Effector CD4-positive, alpha-beta T cell (primary cell): ENCODE measurements at places on chromosomes 11 and 22.

- no peak for DNase-seq
These were observed 69.1 kb downstream of the CTTN start for GRCh38 chr11:70467201-70468085.

GRCh38 chr11:82906236-82906635 is 4.7 kb downstream of the DDIAS start:
- no peak for DNase-seq

- peak; percentile 39 for DNase-seq
These were observed 11.0 kb upstream of the MS4A6A start for GRCh38 chr11:60193687-60194433.

GRCh38 chr11:100329352-100329751 is 357.7 kb upstream of the ARHGAP42 start:
- no peak for DNase-seq

DNA sequence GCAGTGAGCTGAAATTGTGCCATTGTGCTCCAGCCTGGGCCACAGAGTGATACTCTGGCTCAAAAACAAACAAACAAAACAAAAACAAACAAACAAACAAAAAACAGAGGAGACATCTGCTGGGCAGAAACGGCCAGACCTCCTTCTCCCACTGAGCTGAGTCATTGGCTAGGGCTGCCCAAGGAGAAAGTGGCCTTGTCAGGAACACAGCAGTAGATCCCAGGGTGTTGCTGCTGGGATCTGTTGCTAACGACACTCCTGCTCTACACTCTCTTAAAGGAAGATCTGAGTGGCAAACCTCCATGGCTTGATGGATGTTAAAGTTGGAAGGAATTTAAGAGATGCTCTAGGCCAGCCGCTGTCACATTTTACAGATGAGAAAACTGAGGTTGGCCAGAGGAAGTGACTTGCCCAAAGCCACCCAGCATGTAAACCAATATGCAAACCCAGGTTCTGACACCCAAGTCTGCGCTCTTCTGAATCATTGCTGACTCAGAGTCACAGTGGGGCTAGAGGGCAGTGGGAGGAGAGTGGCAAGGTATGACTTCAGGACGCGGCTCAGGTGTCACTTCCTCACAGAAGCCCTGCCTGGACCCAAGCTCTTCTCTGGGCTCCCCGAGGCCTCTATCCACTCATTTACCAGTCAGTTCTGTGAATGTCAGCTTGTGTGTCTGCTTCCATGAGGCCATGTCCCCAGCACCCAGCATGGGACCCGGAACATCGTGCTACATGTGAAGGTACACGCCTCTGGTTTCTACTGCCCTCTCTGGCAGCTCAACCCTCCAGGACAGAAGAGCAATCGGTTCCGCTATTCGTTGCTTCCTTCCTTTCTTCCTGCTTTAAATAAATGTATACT is 11.3 kb upstream of the GDPD5 start:
- no peak for DNase-seq

DNA sequence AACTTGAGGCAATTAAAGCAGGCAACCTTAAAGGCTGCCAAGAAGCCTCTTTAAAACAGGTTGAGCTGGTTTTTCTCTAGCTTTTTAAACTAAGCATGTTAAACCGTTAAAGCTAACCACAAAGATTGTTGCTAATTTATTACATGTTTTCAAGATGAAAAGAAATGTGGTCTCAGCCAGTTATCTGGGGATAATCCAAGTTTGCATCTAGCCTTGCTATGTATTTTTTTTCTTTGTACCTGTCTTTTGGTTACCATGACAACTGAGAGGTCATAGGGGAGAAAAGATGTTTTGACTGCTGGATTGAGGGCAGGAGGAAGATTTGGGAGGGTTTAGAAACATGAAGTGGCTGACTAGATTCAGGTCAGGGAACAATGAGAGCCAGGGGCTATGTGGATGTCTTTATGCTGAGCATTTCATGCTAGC is 19.2 kb upstream of the PGM2L1 start:
- no peak for DNase-seq

- DNase-seq = no peak
These were observed 8.4 kb upstream of the SLC15A3 start for GRCh38 chr11:60960405-60960804.

- DNase-seq = no peak
These were observed 80.9 kb upstream of the MYO18B start for GRCh38 chr22:25661073-25661472.

DNA sequence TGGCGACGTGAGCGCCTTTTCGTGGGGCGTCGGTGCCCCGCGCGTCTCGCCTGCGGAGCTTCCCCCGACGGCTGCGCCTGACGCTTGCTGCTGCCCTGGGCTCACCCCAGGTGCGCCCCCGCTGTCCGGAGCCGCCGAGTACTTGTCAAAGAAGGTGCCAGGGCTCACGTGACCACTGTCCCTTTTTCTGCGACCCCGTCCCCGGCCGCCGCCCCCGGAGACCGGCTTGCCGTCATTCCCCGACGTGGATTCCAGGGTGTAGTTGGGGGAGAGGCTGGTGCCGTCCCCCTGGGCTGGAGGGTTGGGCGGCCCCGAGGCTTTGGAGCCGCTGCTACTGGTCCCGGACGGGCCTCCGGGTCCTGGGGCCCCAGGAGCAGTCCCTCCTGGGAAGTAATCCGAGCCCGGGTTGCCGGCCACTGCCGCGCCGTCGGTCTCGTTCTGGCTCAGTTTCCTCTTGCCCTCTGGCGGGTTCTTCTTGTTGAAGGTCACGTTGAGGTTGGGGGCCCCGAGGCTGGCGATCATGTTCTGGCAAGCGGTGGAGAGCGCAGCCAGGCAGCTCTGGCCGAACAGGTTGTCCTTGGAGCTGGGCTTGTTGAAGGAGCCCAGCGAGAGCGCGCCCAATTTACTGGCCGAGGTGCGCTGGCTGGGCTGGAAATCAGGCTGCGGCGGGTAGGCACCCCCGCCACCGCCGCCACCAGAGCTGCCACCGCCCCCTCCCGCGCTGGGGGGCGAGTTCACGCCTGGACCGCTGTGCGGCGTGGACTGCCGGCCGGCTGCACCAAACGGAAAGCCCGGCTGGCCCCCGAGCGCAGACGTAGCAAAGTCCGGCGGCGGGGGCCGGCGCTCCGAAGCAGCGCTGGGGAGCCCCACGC is 3.8 kb downstream of the MN1 start:
- no peak for DNase-seq

GRCh38 chr11:625636-626268 is 997 bp upstream of the CDHR5 start:
- DNase-seq = no peak

GRCh38 chr11:18522388-18522787 is 4.4 kb downstream of the TSG101 start:
- no peak for DNase-seq

DNA sequence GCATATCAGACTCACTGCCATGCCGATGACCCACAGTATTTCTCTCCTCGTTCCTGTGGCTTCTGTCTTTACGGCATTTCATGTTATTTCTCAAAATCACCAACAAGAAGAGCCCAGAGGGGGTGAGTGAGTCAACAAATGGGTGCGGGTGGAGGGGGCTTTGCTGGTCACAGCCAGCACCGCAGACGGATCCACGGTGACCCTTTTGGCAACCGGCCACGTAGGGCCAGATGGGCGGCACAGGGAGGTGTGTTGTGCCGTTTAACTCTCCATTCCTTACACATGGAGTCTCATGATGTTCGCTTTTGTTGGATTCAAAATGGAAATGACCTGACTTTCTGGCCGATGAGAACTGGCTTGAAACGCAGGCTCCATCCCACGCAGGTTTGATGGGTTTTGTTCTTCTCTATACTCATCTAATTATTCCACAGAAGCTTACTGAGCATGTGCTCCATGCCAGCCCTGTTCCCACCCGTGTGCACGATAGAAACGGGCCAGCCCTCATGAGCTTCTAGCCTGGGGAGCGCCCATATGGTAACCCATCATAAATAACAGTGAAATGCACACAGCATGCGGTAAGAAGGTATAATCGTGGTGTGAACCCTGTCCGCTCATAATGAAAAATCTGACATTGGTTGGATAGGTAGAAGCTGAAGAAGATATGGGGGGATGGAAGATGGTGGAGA is 319.9 kb downstream of the BRD1 start:
- no peak for DNase-seq

GRCh38 chr11:102966011-102966410 is 10.5 kb upstream of the MMP13 start:
- no peak for DNase-seq

- peak; percentile 23 for DNase-seq
These were observed 516 bp downstream of the VPS26B start for GRCh38 chr11:134224710-134225664.

- DNase-seq = no peak
These were observed 60.6 kb downstream of the MICAL2 start for GRCh38 chr11:12170984-12171383.

DNA sequence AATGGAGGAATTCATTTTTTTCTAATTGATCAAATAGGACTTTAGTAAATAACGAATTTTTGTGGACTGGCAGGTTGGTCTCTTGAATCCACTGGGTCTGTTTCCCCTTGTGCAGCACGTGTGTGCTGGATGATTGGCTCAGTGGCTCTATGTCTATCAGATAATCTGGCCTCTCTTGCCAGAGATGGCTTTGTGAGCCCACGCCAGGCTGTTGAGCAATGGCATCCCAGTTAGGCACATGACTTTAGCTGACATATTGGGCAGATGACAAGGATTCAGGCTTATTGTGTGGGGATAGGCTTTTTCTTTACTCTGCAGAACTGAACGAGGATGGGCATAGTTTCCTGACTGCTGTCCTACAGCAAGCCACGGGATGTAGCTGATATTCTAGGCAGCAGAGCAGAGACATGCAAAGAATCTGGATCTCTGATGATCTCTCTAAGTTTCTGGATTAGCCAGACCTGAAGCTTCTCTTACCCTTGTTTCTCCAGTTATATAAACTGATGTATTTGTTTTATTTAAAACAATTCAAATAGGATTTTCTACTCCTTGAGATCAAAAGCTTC is 144.9 kb downstream of the ARHGAP42 start:
- DNase-seq = no peak

- DNase-seq = no peak
These were observed 494.5 kb upstream of the LARGE1 start for GRCh38 chr22:34414467-34415440.

DNA sequence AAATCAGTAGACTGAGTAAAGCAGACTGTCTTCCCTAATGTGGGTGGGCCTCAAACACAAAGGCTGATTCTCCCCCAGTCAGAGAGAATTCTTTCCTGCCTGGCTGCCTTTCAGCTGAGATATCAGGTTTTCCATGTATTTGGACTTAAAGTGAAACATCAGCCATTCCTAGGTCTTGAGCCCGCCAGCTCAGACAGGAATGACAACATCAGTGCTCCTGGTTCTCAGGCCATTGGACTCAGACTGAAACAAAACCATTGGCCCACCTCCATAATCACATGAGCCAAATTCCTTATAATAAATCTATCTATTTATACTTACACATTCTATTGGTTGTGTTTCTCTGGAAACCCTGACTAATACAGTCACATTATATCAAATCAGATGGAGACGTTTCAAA is 56.7 kb upstream of the CLPB start:
- DNase-seq = no peak

- no peak for DNase-seq
These were observed 15.0 kb downstream of the NEAT1 start for GRCh38 chr11:65437436-65438227.

- DNase-seq = no peak
These were observed 56.0 kb downstream of the COPB1 start for GRCh38 chr11:14443638-14444037.

DNA sequence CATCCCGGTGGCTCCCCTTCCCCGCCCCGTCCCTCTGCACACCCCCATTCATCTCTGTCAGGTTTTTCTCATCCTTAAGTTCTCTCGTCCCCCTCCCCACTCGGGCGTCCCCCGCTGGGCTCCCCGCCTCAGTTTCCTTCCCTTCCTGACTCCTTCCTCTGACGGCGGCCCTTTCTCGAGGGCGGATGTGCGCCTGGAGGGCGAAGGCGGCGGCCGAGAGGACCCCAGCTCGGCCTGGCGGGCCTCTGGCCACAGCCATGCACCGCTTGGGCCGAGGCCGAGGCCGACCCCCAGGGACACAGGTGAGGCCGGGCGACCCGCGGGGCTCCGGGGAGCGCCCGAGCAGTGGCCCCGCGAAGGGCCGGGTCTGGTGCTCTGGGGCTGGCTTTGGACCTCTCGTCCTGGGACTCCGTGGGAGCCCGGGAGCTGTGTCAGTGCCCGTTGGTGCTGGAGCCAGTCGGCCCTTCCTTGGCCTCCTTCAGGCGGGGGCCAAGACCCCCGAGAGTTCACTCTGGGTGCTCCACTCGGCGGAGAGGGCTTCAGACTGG is 2.9 kb downstream of the PHLDB1 start:
- DNase-seq = no peak

- no peak for DNase-seq
These were observed 1.9 kb downstream of the PATL1 start for GRCh38 chr11:59666969-59667368.

DNA sequence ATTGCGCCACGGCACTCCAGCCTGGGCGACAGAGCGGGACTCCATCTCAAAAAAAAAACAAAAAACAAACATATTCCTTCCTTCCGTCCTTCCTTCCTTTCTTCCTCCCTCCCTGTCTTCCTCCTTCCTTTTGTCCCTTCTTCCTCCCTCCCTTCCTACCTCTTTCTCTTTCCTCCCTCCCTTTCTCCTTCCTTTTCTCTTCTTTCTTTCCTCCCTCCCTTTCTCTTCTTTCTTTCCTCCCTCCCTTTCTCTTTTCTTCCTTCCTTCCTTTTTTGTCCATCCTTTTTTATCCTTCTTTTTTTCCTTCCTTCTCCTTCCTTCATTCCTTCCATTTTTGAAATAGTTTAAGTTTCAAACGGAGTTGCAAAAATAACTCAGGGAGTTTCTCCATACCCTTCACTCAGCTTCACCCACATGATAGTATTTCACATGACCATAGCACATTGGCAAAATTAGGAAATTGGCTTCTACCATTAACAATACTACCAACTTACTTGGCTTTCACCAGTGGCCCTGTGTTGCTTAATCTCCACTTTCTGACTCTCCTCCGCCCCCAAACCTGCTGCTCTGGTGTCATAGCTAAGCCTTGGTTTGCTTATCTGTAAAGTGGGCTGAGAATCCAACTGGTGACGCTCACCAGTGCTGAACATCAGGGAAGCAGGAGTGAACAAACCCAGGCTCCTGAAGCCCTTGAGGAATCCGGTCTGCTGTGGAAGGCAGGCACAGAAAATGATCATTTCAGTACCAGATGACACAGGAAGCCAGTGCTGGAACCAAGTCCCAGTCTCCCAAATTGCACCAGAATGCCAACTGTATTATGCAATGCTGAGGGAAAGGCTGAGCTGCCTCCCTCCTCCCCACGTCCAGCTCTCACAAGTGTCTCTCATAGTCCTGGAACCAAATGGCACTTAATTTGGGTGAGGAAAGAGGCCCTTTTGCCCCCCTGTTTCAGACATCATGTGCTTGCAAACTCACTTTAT is 17.2 kb upstream of the CRYBB3 start:
- no peak for DNase-seq

DNA sequence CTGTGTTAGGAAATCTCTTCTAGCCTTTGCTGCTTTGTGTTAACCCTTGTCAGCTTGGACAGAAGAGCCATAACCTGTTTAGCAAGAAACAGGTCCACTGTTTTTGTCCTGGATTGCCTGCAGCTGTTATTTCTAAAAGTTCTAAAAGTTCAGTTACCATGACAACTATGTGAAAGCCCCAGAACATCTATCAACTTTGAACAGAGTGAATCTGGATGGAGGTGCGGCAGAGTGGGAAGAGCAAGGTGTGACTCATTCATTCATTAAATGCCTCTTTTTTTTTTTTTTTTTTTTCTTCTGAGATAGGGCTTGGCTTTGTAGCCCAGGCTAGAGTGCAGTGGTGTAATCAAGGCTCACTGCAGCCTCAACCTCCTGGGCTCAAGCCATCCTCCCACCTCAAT is 50.5 kb downstream of the RBX1 start:
- DNase-seq = no peak
